HuH-7 (cell line): ENCODE measurements at places on chromosomes 1 and 21.

DNA sequence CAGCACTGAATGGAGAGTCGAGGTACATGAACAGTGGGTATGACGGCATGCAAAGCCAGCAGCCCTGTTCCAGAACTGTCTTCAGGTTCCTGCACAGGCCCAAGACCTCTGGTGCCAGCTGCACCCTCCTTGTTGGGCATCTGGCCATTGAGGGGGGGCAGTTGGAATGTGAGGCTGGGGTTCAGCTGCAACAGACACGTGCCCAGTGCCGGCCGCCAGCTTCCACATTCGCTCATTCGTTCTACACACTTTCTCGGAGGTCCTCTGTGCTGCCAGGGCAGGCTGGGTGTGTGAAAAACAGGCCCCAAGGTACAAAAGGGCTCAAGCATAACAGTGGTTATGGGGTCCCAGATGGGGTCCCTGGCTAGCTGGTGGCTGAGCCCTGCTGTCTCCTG, 37.9 kb upstream of the SLC19A1 start:
- no peak for DNase-seq

DNA sequence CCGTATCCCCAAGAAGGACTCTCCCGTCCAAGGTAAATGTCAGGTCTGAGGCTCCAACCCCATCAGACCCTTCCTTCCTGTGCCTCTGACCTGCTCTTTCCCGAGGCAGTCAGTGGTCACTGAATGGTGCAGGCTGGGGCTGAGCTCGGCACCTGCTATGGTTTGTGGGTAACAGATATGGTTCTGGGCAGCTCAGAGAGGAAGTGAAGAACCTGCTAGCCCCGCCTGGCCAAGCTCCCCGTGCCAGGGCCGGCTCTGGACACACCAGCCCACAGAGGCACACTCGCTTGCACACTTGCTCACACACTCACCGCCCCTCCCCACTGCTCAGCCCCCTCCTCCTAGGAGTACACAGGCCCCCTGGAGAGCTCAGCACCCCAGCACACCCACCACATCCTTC, 16.4 kb downstream of the NCMAP start:
- no peak for DNase-seq

GRCh38 chr1:85326851-85327250, 50.4 kb upstream of the BCL10 start:
- DNase-seq = no peak

- DNase-seq = no peak
Measured at GRCh38 chr1:221117548-221117951, 238.3 kb downstream of the HLX start.

GRCh38 chr1:207670192-207670591, 25.3 kb downstream of the CR1L start:
- no peak for DNase-seq

- DNase-seq = no peak
Measured at GRCh38 chr1:7614576-7615074, 156.5 kb upstream of the VAMP3 start.

DNA sequence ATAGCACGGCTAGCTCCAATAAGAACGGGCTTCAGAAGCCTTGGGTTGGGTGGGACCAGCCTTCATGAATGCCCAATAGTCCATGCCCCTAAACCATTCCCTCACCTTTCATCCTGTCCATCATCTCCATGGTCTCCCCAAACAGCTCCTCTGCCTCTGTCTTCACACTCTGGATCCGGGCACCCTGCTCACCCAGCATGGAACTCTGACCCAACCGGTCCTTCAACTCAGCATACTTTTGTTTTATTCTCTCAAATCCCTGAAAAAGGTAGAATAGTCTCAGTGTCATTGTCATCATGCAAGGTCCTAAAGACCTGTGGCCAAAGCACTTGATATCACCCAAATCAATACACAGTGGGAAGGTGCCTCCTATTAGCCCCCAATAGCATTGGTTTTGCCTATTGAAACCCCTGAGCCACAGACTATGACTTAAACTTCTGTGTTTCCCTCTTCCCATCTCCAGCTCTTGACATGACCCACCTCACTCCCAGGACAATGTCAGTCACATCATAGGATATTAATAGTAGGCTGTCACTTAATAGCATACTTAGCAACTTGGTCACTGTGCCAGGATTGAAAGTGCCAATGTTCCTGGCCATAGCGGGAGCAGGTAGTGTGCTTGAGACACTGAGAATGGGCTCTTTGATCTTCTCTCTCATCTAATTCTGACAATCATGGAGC, 33.0 kb downstream of the CAMK1G start:
- DNase-seq = no peak

- no peak for DNase-seq
Measured at GRCh38 chr1:57447551-57447950, 23.7 kb upstream of the DAB1 start.
